HuH-7.5 (cell line): ENCODE measurements at places on chromosomes 1 and 21.

- no peak for DNase-seq
Observed at GRCh38 chr21:41932576-41933312, 21.1 kb downstream of the C2CD2 start.

- no peak for DNase-seq
Observed at GRCh38 chr21:45952974-45953373, 28.6 kb upstream of the COL6A1 start.

DNA sequence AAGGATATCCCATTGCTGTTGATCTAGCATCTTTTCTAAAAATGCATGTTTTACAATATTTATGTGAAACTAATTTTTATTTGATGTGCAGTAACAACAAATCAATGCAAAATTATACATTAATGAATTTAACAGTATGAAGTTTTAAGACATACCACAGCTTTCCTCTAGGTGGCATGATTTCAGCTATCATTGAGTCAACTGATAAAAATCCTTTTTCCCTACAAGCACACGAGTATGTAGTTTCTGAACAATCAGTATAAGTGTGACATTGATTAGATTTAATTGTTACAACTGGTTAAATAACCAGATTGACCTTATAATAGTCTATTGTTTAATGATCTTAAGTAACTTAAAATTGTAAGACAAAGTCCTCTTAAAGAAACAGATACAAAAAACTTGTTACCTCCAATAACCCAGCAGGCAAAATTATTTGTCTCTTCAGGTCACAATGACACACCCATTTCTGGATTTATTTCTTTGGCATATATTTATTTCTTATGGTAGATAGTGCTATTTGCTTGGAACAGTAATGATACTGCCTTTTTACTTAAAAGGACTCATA lies 5.8 kb upstream of the TGFB2 start:
- DNase-seq = no peak

DNA sequence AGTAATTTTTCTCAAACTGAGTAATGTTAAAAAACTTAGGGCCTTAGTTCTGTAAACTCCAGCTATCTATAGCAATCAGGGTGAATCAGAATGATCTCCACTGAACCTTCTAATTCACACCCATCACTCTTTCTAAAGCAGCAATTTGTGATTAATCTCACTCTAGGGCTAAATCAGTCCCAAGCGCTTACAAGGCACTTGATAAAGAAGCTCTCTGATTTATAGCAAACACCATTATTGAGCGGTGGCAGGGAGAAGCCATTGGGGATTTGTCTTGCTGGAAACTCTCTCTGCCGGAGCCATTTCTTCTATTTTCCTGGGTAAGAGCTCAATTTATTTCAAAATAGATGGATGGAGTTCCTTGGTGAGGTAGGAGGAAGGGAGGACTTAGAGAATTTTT lies 77.0 kb downstream of the OMA1 start:
- DNase-seq = no peak

DNA sequence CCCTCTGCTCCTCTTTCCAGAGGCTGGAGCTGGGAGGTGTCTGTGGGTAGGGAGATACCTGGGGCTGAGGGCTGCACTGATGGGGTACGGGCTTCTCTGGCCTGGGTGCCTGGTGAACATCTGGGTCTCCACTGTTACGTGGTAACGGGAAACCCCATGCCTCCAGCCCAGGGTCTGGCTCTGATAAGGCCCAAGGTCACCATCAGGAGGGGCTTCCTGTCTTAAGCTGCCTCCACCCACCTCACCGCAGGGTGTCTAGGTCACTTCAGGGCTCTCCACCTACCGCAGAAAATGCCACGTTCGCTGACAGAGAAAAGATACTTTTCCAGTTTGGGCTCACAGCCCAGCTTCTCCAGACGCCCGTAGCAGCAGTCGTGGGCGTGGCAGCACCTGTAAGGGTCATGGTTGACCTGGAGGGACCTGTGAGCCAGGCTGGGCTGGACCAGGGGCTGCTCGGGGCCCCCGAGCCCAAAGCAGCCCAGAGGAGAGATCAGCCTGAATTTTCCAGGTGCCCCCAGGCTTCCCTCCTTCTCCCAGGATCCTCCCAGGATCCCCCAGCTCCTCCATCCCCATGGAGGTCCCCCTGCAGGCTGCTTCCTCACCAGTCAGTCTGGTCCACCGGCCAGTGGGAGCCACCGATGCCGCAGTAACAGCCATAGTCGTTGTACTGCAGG lies 1.3 kb downstream of the PLA2G2E start:
- no peak for DNase-seq

DNA sequence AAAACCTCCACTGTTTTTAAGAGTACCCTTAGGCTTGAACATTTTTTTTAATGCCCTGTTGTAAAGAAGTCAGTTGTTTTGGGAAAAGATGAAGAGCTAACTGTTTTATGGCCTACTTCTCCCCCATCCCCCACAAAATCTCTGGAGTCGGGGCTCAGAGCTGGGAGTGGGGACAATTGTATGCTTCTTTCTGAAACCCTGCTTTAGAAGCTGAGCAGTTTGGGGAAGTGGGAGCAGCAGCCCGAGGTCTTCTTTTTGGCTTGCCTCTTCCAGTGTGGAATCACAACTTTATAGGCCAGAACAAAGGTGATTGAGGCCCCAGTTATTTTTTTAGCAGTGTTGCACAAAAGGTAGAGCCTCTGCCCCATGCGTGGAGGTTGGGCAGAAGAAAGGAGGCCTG lies 25.2 kb downstream of the PPP2R5A start:
- no peak for DNase-seq

DNA sequence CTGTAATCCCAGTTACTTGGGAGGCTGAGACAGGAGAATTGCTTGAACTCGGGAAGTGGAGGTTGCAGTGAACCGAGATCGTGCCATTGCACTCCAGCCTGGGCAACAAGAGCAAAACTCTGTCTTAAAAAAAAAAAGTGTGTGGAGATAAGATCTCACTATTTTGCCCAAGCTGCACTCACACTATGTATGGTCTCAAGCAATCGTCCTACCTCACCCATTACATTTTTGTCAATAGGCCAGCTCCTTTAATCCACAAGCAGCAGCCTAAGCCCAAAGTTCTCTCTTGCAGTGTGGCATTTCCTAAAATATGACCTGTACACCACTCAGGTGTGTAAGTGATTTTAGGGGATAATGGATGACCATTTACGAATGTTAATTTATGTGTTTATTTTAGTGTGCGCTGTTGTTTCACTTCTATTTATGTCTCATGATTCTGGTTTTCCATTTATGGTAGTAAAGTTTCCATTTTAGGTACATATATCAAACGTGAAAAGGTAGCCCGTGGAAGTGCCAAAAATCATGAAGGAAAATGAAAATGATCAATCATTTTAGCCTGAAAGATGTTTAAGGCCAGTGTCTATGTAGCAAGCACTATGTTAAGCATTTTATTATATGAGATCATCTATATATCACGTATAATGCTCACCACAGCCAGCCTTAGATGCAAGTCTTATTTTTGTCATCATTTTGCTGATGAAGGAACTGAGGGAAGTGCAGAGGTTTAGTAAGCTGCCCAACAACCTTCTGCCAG lies 5.6 kb downstream of the LCK start:
- no peak for DNase-seq

- DNase-seq = no peak
Observed at GRCh38 chr1:203465948-203466347, 9.7 kb upstream of the PRELP start.

DNA sequence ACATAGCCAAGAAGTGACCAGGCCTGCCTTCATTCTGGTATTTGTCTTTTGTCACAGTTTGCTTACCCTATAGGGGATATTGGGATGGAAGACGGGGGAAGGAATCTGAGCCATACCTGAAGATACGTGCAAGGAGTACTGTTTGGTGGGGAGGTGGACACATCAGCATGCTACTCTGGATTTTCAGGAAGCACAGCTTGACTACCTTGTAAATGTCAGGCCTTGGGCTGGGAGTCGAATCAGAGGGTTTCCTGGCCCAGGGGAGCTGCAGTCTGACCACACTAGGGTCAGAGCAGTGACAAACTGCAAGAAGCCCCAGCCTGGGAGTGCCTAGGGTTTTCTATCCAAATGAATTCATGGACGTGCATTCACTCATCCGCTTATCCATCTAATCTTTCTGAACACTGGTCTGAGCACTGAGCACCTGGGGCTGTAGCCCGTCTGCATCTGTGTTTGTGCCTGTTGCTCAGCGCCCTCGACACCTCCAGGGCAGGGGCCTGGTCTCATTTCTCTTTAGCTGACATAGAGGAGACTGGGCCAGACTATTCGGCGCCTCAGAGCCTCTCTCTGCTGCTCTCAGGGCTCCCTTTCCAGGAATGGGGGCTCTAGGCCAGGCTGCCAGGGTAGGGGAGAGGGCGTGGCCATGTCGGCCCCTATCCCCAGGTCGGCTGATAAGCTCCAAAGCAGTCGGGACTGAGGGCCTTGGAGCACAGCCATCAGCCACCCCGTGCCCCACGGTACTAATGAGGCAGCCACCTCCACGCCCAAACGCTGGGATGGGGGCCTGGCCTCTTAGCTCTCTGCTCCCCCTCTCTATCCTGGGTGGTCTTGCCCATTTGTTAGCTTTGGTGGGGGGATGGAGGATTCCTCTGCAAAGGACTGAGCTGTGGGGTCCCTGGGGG lies 47.0 kb upstream of the SLC2A1 start:
- no peak for DNase-seq

DNA sequence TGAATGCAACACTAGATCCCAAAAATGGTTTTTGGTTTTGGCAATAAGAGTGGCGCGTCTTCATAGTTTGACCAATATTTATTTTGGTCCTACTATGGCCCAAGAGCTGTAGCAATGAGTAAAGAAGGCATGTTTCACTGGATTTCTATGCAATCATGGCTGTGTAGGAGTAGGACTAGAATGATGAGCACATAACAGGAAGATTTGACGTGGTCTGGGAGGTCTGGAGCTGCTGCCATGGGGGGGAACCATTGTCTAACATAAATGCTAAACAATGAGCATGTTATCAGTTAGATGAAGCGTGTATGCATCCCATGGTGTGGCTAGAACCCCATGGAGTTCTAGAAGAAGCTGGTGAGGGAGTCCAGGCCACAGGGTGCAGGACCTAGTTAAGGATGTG lies 38.3 kb downstream of the OLIG1 start:
- no peak for DNase-seq

GRCh38 chr1:68454534-68454933 lies 4.8 kb upstream of the RPE65 start:
- DNase-seq = no peak

DNA sequence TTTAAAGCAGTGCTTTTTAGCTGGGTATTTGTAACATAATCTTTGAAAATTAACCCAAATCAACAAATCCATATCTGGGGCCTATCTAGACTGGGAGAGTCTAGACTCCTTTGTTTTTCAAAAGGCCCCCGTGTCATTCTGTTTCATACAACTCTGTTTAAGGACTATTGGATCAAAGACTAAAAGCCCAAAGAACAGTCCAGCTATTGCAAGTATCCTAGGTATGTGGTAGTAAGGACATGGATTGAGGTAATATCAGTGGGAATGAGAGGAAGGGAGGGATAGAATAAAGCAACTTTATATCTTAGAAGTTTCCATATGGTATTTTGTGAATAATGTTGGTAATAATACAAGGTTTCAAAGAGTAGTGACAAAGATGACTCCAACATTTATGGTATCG lies 18.2 kb downstream of the KIF1B start:
- no peak for DNase-seq

- peak; percentile 83 for DNase-seq
Observed at GRCh38 chr1:154479764-154480421, 22.1 kb upstream of the TDRD10 start.

- peak; percentile 69 for DNase-seq
Observed at GRCh38 chr1:23751050-23751814, 8.0 kb downstream of the ELOA start.

- DNase-seq = no peak
Observed at GRCh38 chr21:38956007-38956406, 150.3 kb downstream of the ETS2 start.

- no peak for DNase-seq
Observed at GRCh38 chr1:32765570-32766327, 51.4 kb downstream of the YARS1 start.

DNA sequence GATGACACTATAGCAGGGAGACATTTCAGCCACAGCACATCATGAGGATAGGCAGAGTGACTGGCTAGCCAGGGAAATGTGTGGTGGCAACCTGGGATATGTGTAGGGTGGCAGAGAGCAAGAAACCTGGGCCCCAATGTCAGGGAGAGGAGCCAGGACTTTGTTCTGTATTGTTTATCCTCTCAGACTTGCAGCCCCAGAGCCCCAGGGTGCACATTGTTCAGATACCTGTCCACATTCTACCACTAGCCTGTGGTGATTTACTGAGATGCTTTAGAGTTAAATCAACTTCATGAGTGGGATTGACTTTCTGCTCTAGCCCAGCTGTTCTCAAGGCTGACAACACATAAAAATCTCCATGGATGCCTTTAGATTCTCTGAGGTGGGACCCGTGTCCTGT lies 61.5 kb downstream of the MAB21L3 start:
- DNase-seq = no peak

DNA sequence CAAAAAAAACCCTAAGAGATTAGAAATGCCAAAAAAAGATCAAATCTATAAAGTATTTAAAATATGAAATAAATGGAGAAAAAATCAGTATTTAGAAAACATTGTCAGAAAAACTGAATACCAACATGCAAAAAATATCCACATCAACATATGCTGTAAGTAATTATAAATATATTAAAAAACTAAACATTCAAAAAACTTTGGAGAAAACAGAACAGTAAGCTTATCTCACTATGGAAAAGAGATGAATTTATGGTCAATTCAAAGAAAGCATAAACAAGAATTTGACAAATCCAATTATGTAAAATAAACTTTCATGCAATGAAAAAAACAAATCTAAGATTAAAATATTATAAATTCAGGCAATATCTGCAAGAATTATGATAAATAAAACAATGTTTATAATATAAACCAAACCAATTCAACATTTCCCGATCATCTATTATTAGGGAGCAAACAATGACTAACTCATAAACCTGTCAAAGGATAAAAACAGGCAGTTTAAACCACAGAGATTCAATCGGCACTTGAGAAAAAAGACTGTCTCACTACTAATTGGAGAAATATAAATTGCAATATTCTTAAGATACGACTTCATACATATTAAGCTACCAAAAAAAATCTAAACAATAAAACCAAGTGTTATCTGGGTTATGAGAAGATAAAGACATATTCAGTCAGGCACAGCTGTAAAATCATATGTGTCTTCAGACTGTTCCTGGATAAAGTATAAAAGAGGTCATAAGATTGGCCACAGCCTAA lies 21.8 kb downstream of the EYA3 start:
- DNase-seq = no peak

GRCh38 chr21:37815893-37816292 lies 100.4 kb downstream of the KCNJ6 start:
- no peak for DNase-seq

GRCh38 chr1:115668579-115668978 lies 26.8 kb downstream of the VANGL1 start:
- DNase-seq = no peak

- no peak for DNase-seq
Observed at GRCh38 chr1:180863158-180863775, 49.4 kb upstream of the KIAA1614 start.
